ENCODE measurements at places on chromosomes 12 and 14.

- no peak for DNase-seq
Measured at GRCh38 chr12:98743362-98743953, 98.4 kb downstream of the APAF1 start.

DNA sequence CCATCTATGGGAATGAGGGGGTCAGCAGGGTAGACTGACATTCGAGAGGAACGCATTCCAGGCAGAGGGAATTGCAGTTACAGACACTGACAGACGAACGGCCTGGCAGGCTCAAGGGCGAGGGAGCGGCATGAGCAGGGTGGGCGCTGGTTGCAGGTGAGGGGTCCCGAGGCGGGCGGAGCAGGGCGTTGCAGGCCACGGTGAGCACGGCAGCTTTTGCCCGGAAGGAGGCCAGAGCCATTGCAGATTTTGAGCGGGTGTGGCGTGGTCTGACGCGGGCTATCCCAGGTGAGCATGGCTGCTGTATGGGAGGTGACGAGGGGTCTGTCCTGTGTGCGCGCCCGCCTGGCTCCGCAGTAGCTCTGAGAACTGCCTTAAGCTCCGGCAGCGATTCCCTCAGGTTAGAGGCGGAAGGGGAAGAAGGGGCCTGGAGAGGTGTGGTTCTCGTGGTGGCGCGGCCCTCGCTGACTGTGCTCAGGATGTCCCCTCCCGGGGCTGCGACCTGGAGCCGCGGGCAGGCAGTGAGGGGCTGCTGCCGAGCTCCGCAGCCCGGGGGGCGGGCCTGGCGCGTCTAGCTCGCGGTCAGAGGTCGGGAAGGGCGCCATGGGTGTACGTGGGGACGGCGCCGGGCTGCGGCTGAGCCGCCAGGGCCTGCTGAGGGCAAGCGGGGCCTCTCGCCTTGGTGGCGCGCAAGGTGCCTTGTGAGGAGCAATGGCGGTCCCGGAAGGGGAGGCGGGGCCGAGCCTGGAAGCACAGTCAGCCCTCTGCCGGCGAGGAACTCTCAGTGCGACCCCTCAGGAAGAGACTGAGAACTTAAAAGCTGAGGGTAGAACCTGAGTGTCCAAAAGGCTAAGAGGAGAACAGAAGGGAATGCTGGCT, 177.1 kb downstream of the CACNA1C start:
- no peak for DNase-seq

GRCh38 chr14:55964091-55964490, 154.1 kb upstream of the PELI2 start:
- no peak for DNase-seq

GRCh38 chr12:121110211-121110940, 22.3 kb upstream of the P2RX7 start:
- peak; percentile 54 for DNase-seq

DNA sequence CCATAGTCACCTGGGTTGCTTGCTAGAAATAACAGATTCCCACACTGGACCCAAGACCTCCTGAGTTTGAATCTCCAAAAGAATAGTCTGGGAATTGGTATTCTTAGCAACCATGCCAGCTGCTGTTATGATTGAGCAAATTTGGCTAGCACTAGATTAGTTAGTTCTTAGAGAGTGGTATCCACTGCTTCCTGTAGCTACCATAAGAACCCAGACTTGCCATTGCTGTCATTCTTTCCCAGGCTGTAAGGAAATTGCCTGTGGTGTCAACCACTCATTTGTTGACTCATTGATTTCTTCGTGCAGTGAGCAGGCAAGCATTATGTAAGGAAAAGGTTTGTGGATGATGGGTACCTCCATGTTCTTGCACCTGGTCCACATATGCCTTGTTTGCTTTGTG, 201.8 kb upstream of the RGS6 start:
- no peak for DNase-seq

DNA sequence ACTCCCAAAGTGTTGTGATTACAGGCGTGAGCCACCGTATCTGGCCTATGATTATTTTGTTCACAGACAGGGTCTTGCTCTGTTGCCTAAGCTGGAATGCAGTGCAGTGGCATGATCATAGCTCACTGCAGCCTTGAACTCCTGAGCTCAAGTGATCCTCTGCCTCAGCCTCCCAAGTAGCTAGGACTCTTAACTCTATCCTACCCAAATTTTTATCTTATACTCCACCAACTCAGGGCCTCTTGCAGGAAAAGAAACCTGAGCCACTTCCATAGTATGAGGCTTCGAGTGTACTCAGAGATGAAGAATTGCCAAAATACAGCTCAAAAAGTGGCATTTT, 828 bp downstream of the MMAB start:
- no peak for DNase-seq

DNA sequence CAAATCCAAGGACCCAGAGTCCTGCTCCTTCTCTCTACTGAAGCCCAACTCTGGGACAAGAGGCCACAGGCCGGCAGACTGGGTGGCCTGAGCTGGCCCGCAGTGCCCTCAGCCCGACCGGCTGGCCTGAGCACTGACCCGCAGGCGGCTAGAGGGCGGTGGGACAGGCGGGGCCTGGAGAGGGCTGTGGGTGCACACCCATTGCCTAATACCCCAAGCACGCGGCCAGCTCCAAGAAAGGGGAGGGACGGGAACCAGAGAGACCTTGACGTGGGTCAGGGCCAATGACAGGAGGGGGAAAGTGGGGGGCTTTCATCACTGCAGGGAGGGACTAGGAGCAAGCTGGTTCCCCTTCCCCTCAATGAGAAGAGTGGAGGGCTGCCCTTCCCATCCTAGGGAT, 2.0 kb upstream of the WNT10B start:
- DNase-seq, result no peak

DNA sequence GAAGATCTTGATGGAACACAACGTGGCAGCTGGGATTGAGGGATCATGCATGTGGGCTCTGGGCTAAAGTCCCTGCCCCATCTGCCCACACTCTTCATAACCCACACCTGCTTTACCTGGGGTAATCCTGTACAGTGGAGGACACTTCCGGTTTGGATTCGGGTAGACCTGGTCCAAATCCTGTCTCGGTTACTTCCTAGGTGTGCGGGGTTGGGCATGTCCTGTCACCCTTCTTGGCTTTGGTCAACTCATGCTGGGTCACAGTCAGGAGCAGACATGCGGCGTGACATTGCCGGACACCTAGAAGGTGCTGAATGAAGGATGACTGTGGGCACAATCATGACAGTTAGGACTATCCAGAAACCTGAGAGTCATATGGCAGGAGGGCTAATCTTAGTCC, 30.7 kb upstream of the WSCD2 start:
- DNase-seq, result no peak

- DNase-seq, result no peak
Measured at GRCh38 chr14:101953151-101953550, 11.2 kb upstream of the DYNC1H1 start.

DNA sequence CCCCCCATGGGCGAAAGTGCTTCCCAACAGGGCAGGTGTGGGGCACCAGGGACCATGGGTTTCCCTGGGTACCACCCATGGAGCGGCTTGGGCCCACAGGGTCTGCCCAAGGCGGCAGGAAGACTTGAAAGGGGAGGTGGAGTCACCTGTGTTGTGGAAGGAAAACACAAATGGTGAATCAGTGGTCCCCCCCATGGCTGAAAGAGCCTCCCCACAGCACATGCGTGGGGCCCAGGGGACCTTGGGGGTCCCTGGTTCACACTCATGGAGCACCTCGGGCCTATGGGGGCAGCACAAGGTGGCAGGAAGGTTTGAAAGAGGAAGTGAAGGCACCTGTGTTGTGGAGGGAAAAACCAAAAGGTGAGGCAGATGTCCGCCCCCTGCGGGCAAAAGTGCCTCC, 581.9 kb downstream of the ALG10 start:
- no peak for DNase-seq

DNA sequence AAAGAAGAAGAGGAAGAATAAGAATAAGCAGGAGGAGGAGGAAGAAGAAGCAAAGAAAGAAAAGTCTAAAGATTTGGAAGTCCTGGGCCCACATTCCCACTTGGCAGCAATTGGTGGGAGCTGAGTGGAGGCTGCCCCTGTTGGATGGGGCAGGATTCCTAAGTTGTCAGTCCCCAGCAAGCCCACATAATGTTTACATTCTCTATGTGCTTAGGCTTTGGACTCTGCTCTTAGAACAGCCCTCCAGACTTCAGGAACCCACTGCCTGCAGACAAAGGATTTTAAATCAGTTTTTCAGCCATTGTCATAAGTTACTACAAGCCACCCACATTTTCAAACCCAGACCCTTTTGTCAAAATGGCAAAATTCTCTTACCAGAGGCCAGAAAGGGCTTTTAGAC, 92.0 kb downstream of the OTX2 start:
- DNase-seq, result no peak

DNA sequence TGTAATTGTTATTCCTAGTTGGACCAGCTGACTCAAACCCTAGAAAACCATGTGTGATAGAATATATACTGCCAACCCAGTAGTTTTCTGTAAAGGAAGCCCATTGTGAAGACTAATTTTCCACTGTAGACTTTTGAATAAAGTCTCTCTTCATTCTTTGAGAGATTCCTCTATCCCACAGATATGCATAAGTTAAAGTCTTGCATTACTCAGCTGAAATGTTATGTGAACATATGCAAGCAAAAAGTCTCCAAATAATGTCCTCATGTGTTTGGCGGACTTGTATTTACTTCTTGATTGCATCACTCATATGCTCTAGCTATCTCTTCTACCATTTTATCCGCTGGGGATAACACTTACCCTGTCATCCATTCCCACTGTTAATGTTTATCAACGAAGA, 35.1 kb upstream of the OTOGL start:
- no peak for DNase-seq

GRCh38 chr12:3041558-3042164, 35.5 kb upstream of the TSPAN9 start:
- DNase-seq, result peak; percentile 82

DNA sequence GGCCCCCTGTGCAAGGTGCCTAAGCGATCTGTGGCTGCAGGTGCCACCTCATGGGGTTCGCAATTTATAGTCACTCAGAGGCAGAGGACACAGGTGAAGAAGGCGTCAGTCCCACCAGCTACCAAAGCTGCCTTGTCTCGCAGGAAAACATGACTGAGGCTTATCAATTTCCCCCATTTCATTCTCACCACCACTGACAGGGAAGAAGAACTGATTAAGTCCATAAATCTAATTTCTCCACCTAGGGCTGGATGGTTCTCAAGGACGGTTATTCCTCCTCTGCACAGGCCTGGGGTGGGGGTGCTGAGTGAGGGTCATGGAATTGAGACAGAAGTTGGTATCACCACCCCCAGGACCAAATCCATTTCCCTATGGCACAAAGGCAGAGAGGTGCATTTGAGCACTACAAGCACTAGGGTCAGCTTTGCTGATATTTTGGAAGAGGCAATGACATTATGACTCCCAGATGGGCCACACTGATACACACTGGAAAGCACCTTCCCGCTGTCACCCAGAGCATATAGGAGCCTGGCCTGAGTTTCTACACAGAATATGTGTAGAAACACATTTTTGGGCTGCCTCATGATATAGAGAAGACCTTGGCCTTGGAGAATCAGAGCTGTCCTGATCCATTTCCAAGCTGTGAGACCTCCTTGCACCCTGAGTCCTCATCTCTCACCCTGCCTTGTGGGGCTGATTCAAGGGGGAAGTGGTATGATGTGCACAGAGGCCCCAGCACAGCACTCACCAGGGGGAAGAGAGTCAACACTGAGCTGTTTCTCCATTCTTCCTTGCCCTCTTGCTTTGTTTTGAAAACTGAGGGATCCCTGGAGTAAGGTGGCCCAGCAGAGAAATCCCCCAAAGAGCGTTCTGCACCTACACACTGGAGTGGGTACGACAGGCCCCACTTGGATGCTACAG, 59.4 kb downstream of the PITPNM2 start:
- no peak for DNase-seq

- no peak for DNase-seq
Measured at GRCh38 chr12:59499774-59500173, 96.1 kb upstream of the SLC16A7 start.

- no peak for DNase-seq
Measured at GRCh38 chr12:80582431-80582830, 125.0 kb upstream of the MYF6 start.

GRCh38 chr12:66066929-66067523, 63.5 kb downstream of the LLPH start:
- no peak for DNase-seq

GRCh38 chr12:81627336-81628189, 131.6 kb downstream of the PPFIA2 start:
- peak; percentile 60 for DNase-seq

DNA sequence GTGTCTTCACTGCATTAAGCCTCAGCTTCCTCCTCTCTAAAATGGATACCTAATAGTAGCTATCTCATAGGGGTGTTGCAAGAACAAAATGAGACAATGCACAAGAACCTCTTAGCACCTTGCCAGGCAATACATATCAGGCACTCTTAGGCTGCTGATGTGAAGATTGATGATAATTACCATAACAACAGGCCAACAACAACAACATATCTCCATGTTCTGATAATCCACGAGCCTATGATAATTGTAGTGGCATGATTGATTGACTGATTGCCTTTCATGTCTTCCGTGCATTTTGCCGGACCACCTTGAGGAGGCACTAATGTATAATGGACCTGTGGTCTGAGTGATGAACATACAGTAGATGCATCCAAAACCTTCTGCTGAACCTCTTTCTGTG, 50.7 kb upstream of the WSCD2 start:
- DNase-seq, result no peak

DNA sequence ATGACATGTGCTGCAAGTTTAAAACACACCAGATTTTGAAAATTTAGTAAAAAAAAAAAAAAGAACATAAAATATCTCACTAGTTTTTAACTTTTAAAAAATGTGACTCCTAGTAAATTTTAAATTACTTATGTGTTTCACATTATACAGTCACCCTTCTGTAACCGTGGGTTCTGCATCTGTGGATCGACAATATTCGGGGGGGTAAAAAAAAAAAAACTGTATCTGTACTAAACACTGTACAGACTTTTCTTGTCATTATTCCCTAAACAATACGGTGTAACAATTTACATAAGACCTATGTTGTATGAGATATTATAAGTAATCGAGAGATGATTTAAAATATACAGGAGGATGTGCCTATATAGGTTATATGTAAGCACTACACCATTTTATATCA, 3.2 kb downstream of the DDX24 start:
- no peak for DNase-seq

- DNase-seq, result no peak
Measured at GRCh38 chr14:92615451-92615850, 101.9 kb downstream of the RIN3 start.

DNA sequence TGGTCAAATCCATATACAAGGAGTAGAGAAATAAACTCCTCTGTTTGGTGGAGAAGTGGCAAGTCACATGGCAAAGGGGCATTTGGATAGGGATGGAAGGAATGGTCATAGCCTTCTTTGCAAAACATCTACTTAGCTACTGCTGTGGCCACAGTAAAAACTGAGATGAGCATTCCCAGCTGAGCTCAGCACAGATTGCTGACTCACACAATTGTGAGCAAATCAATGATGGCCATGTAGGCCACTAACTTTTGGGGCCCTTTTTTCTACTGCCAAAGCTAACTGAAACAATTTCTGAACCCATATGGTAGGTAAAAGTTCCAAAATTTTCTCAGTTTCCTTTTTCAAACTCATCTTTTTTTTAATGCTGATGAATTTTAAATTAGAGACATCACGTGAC, 31.6 kb downstream of the DUSP6 start:
- DNase-seq, result no peak

GRCh38 chr12:93612776-93613175, 40.3 kb downstream of the SOCS2 start:
- DNase-seq, result no peak

- peak; percentile 48 for DNase-seq
Measured at GRCh38 chr14:104138098-104138717, at the start of gene KIF26A. TSS of gene KIF26A (plus strand) at chr14:104138587. CDS start at chr14:104138723, 136 bp downstream.
